NCI-H460 (cell line): ENCODE measurements at places on chromosomes 2 and 18. TPM values are rescaled to one million over a fixed set of nuclear protein-coding genes. Genes with fewer than 3 reads are reported as not detected.
A peak's percentile ranks its signal among the peaks of the same experiment; 100 is the strongest.

- DNase-seq = peak; percentile 28
Measured at GRCh38 chr2:232854082-232854481, 16.0 kb upstream of the SNORC start.

DNA sequence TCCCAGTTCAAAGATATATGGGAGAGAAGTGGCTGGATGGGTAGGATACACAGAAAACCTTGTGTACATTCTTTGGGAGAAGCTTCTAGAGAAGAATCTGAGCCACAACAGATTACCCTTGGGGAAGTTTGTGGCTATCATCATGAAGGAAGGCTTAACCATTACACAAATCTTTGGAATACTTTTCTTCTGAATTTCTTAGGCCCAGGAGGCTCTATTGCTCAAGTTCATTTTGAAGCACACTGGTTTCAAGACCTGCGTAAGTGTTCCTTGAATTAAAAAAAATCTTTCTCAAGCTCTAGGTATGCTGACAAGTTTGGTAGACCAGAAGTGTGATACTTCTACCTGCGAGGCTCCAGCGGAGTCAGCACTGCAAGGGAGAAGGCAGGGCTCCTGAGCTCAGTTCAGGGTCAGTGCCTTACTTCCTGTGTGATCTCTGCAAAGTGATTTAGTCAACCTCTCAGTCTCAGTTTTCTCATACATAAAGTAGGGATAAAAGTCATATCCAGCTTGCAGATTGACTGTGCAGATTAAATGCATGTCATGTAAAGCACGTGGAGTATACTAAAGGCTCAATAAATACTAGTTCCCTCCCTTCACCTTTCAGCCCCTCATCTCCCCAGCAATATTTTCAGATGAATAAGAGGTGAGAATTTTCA lies 438.6 kb downstream of the DLGAP1 start:
- no peak for DNase-seq

- no peak for DNase-seq
Measured at GRCh38 chr2:119282996-119283511, 59.4 kb downstream of the STEAP3 start.

- no peak for DNase-seq
Measured at GRCh38 chr2:62140426-62141141, 55.3 kb upstream of the B3GNT2 start.

DNA sequence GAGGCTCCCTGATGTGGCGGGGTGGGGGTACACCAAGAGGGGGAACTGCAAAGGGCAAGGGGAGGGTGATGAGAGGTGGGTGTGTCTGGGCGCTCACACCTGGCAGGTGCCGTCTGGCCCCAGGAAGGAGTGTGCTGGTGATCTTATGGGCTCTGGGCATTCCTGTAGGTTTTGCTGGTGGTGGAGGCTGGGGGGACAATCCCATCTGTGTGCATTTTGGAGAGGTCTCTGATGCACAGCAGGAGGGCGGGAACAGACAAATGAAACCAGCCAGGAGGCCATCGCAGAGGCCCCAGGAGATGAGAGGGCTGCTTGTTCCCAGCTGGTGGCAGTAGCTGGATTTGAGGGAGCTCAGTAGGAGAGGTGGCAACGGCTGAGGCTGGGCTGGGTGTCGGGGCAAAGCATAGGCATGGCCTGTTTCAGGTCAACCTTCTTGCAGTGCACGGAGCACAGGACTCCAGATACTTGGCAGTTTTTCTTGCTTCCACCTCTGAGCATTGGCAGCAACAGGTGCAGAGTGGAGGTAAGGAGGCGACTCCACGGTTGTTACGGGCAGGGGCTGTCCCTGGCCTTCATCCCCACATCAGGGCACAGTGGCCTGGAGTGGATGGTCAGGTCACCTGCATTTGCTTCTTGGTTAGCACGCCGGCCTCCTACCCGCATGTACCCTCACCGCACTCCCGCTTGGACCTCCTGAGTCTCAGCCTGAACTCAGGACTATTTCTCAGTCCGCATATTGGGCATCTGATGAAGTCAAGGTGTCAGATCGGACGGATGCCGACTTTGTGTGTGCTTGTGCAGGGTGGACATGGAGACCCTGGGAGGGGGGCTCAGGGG lies 194.2 kb upstream of the HDAC4 start:
- no peak for DNase-seq

DNA sequence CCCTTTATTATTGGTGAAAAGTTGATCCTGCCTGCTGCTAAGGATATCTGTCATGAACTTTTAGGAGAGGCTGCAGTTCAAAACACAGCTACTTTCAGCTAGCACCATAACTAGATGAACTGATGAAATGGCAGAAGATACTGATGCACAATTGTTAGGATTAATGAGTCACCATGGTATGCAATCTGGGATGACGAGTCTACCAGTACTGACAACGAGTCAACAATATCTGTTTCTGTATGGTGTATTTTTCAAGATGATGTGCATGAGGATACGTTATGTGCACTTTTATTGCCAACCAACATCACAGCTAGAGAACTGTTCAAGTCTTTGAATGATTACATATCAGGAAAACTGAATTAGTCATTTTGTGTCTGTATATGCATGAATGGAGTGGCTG lies 68.7 kb downstream of the NETO1 start:
- DNase-seq = no peak

DNA sequence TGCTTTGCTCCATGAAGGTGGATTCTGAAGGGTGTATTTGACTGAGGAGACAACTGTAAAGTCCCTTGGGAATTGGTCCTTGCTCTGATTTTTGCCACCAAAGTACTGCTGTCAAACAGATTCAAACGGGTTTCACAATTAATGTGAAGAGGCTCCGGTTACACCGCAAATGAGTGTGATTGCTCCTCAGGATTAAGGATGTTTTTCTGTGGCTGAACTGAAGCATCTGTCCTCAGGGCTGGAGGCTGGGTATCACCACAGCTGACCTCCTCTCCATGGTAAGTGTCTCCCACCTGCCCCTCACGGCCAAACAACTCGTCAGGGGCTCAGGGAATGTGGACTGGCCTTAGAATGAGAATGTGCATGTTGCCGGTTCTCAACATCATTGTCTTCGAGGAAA lies 130.4 kb upstream of the NDUFV2 start:
- no peak for DNase-seq

DNA sequence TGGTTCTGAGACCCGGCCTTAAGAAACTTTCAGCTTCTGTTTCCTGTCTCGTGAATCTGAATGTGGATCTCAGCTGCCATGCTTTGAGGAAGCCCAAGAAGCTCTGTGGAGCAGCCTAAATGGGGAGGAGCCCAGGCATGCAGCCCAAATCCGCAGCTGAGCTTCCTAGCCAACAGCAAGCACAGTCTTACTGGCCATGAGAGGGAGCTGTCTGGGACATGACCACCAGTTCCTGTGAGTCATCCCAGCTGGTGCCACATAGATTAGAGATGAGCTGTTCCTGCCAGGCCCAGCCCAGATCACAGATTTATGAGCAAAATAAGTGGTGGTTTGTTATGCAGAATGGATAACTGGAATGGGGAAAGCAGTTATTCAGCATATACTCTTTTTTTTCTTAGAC lies 224.4 kb upstream of the APCDD1 start:
- DNase-seq = peak; percentile 9

DNA sequence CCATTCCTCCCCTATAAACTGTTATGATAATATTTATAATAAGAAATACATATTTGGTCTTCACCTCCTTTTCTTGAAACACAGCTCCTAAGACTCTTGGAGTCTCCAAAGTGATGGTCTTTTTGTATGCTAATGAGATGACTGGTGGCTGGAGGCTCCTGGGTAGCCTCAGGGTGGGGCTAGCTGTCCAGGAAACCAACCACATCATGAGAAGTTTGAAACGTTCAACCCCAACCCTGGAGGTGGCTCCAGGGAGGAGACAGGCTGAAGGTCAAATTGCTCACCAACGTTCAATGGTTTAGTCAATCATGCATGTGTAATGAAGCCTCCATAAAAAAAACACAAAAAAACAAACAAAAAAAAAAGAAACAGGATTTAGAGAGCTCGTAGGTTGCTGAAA lies 298.7 kb upstream of the MGAT5 start:
- DNase-seq = no peak

- DNase-seq = peak; percentile 22
Measured at GRCh38 chr18:8450013-8450412, 159.2 kb upstream of the RAB12 start.

The CD302 gene
- total RNA-seq = 1.6 and 2.0 TPM in 2 replicates

The LRATD1 gene
- 2.5 and 2.6 TPM in 2 replicates for total RNA-seq

The SLC16A14 gene
- 27.6 and 28.4 TPM in 2 replicates for total RNA-seq

The REG1B gene
- total RNA-seq = not detected in 2 replicates

The RMDN2 gene
- total RNA-seq = 3.3 and 6.4 TPM in 2 replicates

The EML6 gene
- total RNA-seq = 0.09 and 0.17 TPM in 2 replicates

The CDH7 gene
- 16.6 and 17.6 TPM in 2 replicates for total RNA-seq
